ENCODE measurements at places on chromosomes 2 and 18.

DNA sequence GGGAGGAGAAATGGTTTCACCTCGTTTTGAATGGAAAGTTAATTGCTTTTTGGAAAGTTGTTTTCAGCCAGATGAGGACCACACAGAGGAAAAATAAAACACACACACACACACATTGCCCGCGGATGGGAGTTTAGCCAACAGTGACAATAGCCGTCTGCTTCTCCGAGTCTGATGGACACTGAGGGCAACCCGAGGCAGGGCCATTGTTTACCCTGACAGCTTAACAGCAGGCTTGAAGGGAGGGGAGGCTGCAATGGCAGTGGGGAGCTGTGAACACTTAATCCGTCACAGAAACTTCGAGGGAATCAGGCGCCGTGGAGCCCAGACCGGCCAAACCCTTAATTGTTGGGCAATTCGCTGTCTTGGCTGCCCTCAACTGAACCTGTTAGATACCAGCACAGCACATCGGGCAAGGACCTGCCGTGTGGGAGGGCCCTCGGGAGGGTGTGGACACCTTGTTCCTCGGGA lies 145.9 kb downstream of the ACKR3 start:
- no peak for DNase-seq

GRCh38 chr2:239275847-239276831 lies 124.7 kb downstream of the HDAC4 start:
- no peak for DNase-seq

- DNase-seq = no peak
These were observed 78.8 kb upstream of the NEDD4L start for GRCh38 chr18:57965246-57965645.

DNA sequence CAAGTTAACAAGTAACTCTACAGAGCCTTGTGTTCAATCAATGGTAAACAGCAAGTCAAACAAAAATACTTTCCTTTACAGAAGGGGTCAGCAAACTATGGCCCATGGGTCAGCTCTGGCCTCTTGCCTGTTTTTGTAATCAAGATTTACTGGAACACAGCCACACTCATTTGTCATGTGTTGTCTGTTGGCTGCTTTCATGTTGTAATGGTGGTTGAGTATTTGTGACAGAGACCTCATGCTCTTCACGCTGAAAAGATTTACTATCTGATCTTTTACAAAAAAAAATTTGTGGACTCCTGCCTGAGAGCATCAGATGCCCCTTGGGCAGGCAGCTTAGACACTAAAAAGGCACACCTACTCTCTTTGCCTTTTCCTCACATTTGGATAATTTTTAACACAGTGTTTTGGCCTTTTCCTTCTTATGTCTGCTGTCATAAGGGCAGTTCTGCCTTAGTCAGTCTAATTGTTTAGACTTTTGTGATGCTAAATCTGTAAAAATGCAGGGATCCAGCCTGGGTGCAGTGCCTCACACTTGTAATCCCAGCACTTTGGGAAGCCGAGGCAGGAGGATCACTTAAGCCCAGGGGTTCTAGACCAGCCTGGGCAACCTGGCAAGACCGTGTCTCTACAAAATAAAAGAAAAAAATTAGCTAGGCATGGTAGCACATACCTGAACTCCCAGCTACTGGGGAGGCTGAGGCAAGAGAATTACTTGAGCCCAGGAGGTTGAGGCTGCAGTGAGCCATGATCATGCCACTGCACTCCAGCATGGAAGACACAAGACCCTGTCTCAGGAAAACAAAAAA lies 18.3 kb downstream of the IL1B start:
- DNase-seq = no peak

DNA sequence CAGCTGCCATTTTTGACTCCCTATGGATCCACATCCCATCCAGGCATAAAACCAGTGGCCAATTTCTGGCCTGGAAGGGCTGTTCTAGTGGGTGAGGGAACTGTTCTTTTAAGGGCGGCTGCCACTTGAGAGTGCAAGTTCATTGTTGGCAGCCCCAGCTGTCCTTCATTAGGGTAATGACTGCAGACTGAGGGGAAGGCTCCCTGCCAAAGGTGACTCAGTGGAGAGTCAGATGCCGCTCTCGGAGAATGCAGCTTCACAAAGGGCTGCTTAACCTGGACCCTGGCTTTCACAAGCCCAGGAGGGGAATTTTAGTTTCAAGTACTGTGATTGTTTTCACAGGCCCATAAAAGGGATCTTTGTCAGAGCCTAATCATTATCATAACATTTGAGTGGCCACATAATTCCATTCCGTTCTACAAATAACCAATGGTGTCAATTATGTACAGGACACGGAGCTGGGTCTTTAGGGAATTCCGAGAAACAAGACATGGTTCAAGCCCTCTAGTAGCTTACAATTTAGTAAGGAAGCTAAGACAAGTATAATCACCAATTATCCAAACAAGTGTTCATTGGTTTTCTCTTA lies 235.7 kb downstream of the CDCA7 start:
- peak; percentile 64 for DNase-seq

- DNase-seq = no peak
These were observed 8.0 kb downstream of the TMBIM1 start for GRCh38 chr2:218284106-218284811.

- no peak for DNase-seq
These were observed 74.8 kb upstream of the GLI2 start for GRCh38 chr2:120660771-120661459.

DNA sequence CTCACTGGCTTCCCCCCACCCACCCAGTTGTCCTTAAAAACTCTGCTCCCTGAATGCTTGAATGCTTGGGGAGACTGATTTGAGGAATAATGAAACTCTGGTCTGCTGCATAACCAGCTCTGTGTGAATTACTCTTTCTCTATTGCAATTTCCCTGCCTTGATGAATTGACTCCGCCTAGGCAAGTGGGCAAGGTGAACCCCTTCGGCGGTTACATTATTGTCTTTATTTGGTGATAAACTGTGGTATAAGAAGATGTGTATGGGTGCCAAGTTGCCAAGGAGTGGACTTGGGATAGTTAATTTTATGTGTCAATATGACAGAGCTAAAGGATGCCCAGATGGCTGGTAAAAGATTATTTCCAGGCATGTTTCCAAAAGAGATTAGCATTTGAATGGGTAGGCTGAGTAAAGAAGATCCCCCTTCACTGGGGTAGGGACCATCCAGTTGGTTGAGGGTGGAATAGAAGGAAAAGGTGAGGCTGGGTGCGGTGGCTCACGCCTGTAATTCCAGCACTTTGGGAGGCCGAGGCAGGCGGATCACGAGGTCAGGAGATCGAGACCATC lies 98.5 kb upstream of the HAAO start:
- no peak for DNase-seq

DNA sequence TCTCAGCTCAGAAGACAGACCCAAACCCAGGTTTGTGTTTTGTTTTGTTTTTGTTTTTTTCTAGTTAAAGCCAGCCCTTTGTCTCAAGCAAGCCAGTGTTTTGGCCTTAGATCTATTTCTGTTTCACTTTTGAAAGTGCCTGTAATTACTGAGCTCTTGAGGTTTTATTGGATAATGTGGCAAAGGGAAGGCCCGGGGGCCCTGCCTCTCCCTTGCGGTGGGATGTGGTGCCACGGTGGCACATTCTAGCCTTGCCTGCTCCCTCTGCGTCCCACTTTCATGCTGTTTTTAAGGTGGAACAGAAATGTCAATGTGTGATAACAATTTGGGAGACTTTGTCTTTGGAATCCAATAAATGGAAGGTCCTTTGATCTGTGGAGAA lies 2.5 kb downstream of the HPCAL1 start:
- DNase-seq = no peak

DNA sequence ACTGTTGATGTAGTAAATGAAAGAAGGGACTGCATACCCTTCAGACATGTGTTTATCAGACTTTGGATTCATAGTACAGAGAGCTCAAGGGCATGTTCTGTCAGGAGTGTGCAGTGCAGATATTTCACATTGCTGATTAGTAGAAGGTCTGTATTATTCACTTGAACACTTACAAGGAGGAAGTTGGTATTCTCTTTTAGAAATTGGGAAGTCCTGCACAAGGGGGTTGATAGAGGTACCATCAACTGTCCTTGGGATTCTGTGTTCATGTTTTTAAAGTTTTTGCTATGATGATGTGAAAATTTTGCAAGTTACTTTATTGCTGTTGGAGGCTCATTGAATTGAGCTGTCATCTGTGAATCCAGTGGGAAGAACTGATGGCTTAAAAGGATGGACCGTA lies 6.7 kb downstream of the PSMD1 start:
- DNase-seq = no peak

DNA sequence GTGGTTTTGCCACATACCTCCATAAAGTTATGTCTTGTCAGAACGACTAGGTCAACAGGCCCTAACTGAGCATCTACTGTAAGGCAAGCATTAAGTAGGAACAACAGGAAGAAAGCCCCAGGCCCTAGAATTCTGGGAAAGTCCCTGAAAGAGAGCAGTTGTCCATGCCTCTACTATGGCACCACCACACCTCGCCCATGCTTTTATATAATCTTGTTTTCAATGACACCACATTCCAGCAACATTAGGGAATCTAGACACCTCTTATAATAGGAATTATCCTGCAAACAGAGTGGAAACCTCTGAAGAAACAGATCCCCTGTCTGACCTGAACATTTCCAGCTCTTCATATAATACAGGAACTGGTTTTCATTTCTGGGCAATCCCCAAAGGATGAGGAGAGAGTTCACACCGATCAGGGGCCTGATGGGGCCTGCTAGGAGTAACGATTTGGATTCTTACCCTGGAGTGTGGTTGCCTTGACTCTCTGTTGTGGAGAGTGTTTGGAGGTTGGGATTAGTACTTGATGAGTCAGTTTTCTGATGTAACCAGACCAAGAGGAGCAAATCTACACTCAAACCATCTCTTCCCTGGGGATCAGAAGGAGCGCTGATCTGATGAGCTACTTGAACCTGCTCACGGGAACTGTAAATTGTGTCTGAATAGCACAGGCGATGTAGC lies 31.9 kb upstream of the CEP68 start:
- no peak for DNase-seq

DNA sequence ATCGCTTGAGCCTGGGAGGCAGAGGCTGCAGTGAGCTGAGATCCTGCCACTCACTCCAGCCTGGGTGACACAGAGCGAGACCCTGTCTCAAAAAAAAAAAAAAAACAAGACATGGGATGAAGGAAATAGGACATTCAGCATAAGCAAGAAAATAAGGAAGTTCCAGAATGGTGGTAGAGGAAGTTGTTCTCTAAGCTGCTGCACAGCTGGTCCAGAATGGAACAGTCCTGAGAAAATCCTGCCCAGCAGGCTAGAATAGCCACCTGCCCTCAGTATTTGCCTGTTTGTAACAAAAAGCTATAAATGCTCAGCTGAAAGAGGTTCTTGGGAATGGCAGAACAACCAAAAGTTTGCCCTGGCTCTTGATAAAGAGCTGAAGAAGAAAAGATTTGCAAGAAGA lies 11.1 kb upstream of the MAPRE3 start:
- no peak for DNase-seq
